KG1 (cell line): ENCODE measurements at places on chromosomes 7 and 10.

- no peak for DNase-seq
These were observed 291.2 kb downstream of the HGF start for GRCh38 chr7:81478664-81479063.

DNA sequence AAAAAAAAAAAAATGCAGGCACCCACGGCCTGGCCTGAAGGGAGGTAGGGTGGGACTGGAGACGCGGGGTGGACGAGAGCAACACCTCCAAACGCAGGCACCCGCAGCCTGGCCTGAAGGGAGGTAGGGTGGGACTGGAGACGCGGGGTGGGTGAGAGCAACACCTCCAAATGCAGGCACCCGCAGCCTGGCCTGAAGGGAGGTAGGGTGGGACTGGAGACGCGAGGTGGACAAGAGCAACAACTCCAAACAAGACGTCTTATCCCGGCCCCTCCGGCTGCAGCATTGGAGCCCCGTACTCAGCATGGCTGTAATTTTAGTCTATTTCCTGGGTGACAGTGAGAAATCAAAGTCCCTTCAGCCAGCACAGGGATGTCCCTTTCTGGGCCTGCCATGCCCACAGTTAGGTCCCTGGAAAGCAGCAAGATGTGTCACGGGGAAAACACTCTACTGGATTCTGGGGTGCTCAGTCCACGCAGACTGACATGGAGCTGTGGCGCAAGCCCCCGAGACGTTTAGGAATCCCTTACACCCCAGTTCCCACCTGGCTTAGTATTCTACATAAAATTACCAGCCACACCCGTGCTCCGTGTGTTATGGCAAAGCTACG lies 119.9 kb downstream of the WDR37 start:
- DNase-seq = no peak

- no peak for DNase-seq
These were observed 293.6 kb downstream of the CSTF2T start for GRCh38 chr10:51405580-51406351.

DNA sequence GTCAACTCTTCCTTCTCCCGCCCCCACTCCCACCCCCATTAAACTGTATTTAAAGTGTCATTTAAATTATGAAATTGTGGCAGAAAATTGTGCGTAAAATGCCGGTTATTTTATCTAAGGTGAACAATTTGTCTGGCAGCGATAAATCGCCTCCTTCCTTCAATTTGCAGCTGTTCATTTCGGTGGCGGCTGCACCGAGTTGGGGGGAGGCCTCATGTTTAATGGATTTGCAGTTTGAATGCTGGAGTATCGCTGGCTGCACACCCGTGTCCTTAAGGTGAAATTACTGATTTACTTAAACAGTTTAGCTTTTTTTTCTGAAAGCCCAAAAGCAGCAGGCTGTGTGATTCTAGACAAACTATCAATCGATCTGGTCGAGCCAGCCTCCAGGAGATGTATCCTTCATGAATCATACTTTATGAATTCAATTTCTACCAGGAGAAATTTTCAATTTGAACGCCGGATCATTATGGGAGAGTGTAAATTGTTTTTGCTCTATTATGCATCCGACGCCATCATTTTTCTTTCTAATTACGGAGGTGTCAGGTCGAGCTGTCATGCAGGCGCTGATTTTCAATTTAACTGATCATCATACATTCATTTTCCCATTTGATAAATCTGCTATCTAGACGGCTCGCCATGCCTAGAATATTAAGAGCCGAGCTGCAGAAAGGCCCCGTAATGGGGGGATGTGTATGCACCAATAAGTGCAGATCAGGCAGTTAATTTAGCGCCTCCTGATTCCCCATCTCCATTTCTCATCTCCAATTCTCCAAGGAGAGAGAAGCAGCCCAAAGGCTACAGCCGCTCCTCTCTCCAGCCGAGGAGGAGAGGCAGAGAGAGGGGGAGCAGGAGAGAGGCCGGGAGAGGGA lies 6.5 kb downstream of the UNCX start:
- DNase-seq = no peak

DNA sequence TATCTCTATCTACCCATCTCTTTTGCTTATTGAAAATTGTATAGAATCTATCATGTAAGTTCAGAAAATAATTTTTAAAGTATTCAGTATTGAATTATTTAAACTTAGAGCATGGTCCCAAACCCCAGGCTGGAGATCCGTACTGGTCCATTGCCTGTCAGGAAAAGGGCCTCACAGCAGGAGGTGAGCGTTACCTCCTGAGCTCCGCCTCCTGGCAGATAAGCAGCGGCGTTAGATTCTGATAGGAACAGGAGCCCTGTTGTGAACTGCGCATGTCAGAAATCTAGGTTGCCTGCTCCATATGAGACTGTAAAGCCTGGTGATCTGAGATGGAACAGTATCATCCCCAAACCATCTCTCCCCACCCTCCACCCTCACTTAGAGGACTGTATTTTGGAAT lies 266.0 kb upstream of the CNTNAP2 start:
- DNase-seq = no peak

GRCh38 chr10:4847561-4848355 lies 21.8 kb downstream of the AKR1E2 start:
- no peak for DNase-seq

GRCh38 chr10:97169911-97170693 lies 15.7 kb downstream of the SLIT1 start:
- no peak for DNase-seq

DNA sequence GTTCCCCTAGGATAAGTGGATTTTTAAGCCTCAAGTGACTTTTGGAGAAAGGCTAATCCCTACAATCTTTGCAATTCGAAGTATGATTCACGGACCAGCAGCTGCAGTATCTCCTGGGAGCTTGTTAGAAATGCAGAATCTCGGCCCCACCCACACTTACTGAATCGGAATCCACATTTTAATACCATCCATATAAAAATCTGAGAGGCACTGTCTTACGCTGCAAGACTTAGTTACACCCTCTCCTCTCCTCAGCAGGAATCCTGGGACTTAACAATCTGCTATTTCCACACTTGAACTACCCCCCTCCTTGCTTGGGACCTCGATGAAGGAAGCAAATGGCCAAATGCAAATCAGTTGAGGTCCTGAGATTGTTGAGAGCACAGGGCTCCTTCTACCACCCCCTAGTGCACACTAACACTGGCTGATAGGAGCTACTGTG lies 21.0 kb downstream of the ITPRIP start:
- DNase-seq = no peak

- no peak for DNase-seq
These were observed 123.4 kb upstream of the NEBL start for GRCh38 chr10:21020545-21020944.

DNA sequence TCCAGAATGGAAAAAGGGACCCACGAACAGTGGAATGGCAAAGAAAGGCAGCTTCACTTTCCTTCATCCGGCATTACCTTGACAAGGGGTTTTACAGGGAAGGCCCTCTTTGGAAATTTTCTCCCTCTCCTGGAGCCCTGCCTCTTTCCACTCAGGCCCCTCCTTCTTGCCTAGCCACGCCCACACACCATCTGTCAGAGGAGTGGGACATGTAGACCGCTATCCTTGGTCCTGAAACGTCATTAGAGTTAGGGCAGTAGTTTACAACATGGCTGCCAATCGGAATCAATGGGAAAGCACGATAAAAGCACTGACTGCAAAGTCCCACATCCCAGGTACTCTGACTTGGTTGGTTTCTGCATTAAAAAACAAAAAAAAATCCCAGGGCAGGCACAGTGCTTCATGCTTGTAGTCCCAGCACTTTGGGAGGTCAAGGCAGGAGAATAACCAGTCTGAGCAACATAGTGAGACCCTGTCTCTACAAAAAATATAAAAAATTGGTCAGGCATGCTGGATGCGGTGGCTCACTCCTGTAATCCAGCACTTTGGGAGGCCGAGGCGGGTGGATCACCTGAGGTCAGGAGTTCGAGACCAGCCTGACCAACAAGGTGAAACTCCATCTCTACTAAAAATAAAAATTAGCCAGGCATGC lies 96.4 kb downstream of the MARCHF5 start:
- peak; percentile 26 for DNase-seq

- no peak for DNase-seq
These were observed at the start of gene LRIT1 for GRCh38 chr10:84241185-84241790. Gene LRIT1 (minus strand): TSS chr10:84241546. CDS start chr10:84241439, 107 bp downstream.

DNA sequence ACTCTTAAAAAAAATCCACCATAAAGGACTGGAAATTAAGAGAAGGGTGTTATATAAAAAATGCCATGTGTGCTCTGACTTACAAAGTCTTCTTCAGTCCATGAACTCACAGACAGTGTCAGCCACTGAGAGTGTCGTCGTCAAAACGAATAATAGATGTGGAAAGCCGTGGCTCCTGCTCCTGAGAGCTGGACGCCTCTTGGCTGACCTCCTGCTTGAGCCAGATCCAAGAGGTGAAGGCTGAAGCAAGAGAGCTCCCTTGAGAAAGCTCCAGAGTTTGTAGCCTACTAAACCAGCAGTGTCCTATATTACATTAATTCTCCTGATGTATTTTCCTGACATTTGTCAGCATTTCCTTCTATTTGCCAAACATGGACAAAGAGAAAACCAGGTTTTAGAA lies 234.3 kb upstream of the C7orf33 start:
- DNase-seq = no peak

DNA sequence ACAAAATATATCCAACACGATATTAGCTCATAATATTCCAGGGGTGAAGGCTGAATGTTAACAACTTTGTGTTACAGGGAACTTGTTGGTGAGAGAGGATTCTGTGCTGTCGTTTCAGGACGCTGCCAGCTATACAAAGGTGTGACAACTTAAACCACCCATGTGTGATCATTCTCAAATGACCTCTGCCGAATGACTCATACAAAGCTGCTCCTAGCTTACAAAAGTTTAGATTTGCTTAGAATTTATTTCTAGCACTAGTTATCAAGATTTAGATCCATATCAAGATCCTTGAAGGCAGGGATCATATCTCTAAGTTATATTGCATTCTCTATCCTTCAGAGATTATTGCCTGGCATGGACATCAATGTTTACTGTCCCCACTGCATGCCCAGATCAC lies 65.3 kb downstream of the COBL start:
- no peak for DNase-seq

DNA sequence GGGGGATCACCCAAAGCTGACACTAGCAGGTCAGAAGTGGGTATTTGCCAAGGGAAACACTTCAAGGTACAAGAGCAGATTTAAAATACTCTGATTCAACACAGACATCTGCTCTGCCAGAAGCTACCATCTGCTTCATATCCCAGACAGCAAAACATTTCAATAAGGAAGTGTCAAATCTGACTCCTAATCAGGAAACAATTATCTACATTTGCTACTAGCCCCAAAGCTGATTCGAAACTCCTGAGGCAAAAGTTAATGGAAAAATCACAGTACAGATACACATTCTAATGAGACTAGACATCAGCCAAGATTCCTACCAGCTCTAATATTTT lies 48.9 kb downstream of the PARD3 start:
- no peak for DNase-seq

DNA sequence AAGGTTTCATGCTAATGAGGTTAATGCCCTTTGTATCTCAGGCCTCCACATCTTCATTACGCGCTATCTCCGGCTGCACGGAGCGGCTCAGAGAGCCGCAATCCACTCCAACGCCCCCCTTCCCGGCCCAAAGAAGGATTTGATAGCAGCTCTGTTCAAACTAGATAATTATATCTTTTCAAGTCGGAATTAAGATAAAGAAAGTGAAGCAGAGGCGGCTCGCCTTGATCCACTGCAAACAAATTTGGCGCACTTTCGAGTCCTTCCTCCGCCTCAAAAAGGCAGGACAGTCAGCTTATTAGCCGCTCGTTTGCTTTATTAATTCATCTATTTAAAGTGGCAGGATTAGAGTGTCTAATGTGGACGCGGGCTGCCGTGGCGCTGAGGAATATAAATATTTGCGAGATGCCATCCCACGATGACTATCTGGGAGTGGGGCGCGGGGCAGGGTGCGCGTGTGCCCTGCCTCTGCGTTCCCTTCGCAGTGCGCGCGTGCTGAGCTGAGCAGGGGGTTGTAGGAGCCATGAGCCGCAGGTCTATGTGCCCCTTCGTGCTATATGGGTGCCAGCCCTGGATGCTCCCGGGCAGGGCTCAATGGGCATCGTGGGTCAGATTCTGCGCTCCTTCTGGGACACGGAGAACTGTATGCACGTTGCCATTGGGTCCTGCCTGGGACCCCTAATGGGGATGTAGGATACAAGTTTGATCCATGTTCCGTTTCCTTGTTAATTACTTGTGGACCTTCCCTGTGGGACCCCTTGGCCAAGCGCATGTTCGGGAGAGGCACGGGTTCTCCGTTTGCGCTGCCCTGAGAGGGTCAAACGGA lies 9.0 kb downstream of the EMX2 start:
- no peak for DNase-seq

GRCh38 chr7:142785841-142786250 lies 15.1 kb downstream of the PRSS2 start:
- DNase-seq = no peak

DNA sequence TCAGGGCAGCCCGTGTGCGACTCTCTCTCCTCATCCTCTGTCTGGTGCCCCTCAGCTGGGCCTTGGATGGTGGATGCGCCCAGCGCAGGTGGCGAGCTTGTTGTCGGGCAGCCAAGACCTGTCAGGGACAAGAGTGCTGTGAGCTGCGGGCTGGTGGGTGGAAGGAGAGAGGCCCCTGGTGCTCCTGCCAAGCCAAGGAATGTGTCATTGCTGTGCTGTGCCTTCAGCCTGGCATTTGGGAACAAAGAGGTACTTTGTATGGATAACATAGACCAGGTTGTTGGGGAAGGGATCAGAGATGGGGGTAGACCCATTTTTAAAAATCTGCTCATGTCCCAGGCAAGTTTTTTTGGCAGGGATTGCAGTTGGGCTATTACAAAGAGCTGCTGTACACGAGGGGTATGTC lies 120.9 kb downstream of the PKD1L1 start:
- DNase-seq = no peak

DNA sequence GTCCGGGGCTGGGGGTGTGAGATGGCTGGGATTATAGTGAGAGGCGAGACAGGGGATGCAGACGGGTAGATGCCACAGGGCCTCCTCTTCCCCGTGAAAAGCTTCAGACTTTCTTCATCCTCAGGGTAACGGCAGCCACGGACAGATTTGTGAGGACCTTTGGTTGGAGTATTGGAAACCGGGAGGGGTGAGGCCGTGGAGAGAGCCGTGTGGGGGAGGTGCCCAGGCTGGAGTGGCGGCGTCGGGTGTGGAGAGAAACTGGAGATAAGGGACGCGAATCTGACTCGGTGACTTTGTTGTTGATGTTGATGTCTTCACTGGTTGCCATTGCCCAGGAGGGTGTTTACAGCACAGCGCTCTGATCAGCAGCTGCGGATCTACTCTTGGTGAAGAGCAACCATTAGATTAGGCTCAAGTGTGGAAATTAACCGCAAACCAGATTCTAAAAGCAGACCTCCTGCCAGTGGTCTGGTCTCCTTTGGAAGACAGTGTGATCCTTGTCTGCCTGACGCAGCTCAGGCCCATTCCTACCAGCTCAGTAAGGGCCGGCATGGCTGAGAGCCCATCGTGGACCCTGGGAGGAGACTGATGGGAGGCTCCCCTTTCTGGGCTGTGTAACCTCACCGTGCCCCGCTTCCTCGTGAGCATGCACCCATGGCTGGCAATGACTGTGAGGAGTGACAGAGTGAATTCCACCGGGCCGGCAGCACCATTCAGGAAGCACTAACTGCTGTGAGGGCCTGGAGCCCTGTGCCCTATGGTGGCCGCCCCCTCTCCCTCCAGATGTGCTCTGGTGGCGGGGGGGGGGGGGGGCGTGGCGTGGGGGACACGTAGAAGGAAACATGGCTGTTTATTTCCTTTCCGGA lies 90.3 kb downstream of the INPP5A start:
- DNase-seq = no peak

GRCh38 chr7:128936798-128937197 lies 929 bp upstream of the IRF5 start:
- DNase-seq = no peak

GRCh38 chr7:98651760-98652159 lies 34.7 kb downstream of the NPTX2 start:
- DNase-seq = no peak
